ENCODE measurements at places on chromosomes 1 and 21.

GRCh38 chr21:39196838-39197237, 13.6 kb upstream of the PSMG1 start:
- no peak for DNase-seq

DNA sequence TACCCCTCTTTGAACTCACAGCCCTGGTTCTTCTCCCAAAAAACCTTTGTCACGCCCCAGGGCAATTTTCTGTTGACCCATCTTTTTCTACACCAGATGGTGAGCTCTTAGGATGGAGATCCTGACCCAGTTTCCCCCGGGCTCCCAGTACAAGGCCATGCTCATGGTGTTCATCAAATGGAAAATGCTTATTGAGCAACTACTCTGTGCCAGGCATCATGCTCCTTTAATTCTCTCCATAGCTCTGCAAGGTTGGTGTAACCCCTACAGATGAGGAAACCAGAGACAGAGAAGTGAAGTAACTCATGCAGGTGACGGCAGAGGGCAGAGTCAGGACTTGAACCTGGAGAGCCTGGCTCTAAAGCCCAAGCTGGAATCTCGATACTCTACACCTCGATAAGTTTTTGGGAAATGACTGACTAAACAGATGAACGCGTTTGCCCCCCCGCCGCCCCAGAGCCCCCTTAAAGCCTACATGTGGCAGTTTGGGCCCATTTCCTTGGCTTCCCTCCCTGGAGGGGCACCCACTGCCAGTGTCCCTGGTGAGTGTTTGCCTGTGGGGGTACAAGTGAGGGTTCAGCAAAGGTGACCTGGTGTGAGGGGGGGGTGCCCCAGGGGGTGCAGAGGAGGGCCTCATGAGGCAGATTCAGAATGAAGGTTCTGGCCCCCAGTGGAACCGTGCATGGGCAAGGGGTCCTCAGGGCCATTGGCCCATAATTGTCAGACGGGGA, 30.2 kb upstream of the RUNX3 start:
- no peak for DNase-seq

GRCh38 chr21:29257701-29258100, 41.0 kb upstream of the BACH1 start:
- no peak for DNase-seq

DNA sequence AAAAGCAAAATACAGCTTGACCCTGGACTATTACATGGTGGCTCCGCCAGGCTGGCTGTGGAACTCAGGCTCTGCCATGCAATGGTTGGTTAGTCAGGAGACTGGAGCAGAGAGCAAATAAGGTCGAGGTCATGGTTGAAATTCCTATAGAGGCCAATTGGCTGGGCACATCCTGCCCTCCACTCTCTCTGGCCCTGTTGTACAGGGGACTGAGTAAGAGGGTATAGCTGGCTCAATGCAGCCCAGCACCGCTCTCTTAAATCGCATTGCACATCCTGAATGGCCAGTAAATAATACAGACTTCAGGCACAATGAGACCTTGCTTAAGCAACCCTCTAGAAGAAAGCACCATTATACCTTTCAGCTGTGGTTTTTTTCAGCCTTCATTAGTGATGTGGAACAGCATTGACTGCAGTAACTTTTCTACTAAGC, 59.3 kb upstream of the PPP2R5A start:
- no peak for DNase-seq

DNA sequence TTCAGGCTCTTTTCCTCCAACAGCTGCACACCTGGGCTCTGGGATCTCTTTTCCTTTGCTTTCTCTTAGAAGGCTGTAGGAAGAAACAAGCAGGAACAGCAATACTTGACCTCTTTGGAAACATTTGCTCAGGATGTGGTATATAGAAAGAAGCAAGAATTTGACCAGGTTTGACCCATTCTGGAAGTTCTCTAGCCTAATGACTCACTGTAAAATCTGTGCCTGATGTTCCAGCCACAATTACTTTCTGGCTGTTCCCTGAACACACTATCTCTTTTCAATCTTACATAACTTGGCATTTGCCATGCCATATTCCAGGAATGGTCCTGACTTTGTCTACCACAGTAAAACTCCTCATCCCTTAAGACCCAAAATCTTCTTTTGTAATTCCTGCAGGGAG, 419.9 kb upstream of the DAB1 start:
- DNase-seq = no peak

DNA sequence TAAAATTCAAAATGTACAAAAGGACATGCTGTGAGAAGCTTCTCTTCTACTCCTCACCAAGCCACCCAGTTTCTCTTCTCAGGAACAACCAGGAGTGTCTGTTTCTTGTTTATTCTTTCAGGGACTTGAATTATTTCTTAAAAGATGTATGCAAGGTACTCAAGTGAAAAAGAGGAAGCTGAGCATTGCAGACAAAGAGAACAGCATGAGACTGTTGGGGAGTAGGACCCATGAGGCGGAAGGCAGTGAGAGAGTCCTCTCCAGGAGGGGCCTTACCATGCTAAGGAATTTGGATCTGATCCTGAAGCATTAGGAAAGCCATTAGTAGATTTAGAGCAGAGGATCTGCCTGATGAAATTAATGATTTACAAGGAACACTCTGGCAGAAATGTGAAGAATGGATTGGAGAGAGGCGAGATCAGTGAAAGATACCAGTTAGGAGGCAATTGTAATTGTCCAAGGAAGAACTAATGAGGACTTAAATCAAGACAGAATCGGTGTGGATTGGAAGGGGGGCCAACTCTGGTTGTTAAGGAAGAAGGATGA, 14.7 kb upstream of the SSX2IP start:
- DNase-seq = no peak

DNA sequence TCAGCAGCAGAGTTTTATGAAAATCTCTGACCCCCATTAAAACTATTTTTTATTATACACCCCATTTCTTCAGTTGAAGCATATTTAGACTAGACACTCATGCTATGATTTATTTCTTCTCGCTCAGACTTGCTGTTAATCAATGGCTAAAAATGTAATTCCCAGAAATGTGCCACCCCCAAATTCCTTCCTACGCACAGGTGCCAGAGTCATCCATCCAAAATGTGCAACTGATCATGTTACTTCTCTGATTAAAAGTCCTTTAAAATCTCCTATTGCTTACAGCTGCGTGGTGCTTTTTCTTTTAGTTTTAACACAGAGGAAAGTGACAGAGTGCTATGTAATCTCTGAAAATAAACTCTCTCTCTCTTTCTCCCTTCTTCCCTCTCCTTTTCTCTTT, 954.4 kb downstream of the NCAM2 start:
- no peak for DNase-seq

GRCh38 chr1:201363467-201363866, 14.0 kb downstream of the TNNT2 start:
- no peak for DNase-seq

Measured in activated CD8-positive, alpha-beta memory T cell treated with anti-CD3 and anti-CD28 coated beads for 1 hour (primary cell).